ENCODE measurements at places on chromosomes 1 and 21.

DNA sequence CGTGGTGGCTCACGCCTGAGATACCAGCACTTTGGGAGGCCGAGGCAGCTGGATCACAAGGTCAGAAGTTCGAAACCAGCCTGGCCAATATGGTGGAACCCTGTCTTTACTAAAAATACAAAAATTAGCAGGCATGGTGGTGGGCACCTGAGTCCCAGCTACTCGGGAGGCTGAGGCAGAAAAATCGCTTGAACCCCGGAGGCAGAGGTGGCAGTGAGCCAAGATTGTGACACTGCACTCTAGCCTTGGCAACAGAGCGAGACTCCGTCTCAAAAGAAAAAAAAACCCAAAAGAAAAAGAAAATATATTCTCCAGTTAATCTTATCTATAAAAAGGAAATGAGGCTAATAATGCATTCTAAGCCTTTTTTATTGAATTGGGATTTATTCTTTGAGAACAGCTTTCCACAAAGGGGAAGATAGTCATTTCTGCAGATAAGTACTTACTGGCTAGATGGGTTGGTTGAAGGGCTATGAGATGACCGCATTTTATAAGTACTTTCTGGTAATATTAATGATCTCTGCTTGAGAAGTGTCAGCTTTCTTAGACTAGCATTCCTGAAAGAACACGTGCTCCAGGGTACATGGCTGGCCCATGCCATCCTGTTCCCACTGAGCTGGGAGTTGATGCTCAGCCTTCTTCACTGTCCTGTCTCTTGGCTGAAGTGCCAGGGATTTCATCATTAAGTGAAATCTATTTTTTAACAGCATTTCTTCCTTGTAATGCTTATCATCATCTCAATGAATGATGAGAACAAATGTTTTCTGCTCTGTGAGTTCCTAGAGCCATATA lies 57.9 kb downstream of the SASS6 start:
- DNase-seq = no peak

DNA sequence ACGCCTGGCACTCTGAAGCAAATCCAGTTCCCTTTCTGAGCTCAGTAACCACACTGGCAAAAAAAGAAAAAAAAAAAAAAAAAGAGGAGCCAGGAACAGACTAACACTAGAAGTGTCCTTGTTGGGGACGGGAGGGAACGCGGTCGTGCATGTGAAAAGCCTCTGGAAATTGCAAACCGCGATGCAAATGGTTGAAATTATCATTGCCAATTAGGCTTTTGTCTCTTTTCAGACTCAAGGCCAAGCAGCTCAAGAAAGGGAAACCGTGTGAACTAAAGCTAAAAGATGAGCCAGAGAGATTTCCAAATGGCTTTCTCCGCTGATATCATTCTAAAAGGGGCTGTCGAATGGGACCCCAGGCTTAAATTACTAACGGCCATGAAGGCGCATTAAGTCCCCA lies 13.5 kb downstream of the TRABD2B start:
- DNase-seq = no peak

- DNase-seq = no peak
Observed at GRCh38 chr1:201769966-201770365, 59.0 kb upstream of the IPO9 start.

DNA sequence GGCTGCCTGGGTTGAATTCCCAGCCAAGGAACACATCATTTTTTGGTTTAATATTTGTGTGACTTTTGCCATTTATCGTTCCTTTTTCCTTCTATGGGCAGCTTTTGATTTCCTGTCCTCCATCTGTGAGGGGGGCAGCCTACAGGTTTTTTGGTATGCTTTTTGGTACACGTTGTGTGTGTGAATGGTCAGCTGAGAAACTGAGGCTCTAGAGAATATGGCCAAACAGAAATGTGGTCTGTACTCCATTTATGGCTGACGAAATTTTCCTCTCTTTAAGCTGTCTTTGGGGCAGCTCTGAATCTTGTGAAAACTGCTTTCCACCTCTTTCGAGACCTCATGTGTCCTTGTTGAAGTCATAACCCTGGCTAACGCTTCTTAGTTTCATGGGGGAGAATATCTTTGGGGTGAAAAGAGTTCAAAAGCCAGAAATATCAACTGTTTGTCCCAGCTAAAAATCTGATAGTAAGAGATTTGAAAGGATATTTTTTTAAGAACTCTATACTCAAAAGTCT lies 26.6 kb downstream of the NRDC start:
- no peak for DNase-seq

- DNase-seq = no peak
Observed at GRCh38 chr1:111571239-111571638, 48.4 kb upstream of the RAP1A start.

All from iPS DF 6.9 (cell line).